NCI-H2081 (cell line): ENCODE measurements at places on chromosomes 12 and 14.
A peak's percentile ranks its signal among the peaks of the same experiment; 100 is the strongest.

DNA sequence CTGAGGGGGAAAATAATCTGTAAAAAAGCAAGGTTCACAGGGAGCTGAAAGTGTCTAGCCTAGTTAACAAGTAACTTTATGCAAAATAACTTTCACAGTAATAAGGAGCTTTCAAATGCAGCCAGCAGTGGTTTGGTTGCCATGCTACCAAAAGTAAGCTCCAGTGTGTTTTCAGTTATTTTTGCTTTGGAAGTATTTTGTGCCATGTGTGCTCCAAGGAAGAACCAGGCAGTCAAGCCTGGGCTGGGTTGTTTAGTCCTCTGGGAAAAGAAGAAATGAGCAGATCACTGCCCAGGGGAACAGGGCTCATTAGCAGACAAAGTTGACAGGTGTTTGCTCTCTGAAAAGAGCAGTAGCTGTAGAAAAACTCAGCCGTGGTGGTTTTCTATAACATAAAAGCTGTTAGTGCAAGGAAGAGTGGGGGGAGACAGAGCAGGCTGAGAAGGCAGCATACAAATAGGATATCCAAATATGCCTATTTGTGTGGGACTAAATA, 92.8 kb upstream of the TMTC2 start:
- DNase-seq = no peak

- DNase-seq = no peak
Measured at GRCh38 chr14:25215607-25216006, 165.7 kb upstream of the STXBP6 start.

- DNase-seq = no peak
Measured at GRCh38 chr12:124440841-124441381, 126.5 kb downstream of the NCOR2 start.

- DNase-seq = no peak
Measured at GRCh38 chr12:132020292-132020691, 70.5 kb downstream of the EP400 start.

- DNase-seq = no peak
Measured at GRCh38 chr12:94111302-94111701, 37.1 kb upstream of the PLXNC1 start.

GRCh38 chr12:42281844-42282243, 43.8 kb upstream of the YAF2 start:
- DNase-seq = no peak

- DNase-seq = no peak
Measured at GRCh38 chr14:95784137-95784536, 70.2 kb upstream of the TCL1A start.

DNA sequence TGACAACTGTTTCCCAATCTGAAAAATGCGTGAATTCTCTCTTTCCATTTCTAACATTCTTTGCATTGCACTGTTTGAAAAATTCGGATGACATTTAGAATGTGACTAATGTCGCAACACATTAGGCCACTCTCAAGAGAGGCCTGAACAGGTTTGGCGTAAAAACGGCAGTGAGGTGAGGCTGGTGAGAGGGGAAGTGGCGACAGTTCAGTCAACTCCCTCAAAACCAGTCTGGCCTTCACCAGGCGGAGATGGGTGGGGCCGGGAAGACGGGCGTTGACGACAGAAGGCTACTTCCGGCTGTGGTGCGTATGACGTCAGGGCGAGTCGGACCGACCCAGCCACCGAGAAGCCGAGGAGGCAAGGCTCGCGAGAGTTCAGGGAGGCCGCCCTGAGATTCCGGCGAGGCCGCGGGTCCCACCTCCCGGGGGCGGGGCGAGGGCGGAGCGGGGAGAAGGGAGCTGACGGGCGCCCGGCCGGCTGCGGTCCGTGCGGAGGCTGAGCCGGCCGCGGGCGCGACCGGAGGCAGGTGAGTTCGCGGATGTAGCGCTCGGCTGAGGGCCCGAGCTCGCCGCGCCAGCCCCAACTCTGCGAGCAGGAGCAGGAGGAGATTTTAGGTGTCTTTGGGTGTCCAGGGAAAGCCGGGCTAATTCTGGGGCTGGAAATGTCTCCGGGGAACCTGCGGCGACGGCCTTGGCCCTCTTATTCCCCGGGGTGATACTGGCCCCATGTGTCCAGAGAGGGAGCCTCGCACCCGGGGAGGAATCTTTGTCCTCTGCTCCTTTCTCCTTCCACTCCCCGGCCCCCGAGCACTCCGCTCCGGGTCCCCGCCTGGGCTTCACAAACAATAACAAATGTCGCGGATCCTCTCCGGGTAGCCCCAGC, at the start of gene STK38L:
TSS of gene STK38L (plus strand) at position 483 of the 885 bp plus-strand sequence. CDS start 53,435 bp downstream, outside the sequence.
- peak; percentile 94 for DNase-seq

- no peak for DNase-seq
Measured at GRCh38 chr12:34288963-34289345, 266.7 kb downstream of the ALG10 start.

DNA sequence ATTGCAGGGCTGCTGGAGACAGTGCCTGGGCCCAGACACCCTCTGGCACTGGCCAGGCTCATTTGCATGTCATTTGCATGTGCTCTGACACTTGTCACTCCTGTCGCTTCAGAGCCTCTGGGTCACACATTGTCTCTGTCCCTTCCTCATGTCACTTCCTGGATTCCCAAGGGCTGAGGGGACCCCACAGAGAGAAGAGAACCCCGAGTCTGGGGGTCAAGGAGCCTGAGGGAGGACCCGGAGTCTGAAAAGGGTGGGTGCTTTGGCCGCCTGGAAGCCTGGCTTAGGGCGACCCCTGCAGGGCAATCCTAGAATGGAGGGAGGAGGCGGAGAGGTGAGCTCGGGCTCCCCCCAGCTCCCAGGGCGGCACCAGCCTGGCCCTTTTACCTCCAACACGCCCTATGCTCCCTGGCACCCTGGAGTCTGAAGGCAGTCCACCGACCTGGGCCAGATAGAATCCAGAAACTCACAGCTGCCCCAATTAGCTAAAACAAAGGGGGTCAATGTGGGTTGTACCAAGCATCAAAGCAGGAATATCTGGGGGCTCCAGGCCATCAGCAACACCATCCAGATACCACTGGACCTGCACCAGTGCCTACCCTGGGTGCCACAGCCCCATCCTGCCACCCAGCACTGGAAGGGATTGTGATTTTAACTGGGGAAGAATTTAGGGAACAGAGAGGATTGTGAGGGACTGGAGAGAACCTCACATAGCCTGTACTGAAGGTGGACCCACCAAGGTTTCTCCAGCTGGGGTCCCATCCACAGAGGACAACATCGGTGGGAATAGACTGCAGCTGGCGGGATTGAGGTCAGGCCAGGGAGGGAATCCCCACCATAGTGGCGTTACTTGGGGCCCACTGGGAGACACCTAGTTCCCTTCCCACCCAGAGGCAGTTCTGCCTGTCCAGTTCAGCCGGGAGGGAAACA, 21.8 kb upstream of the KRT78 start:
- DNase-seq = peak; percentile 58
